SK-N-SH (cell line): ENCODE measurements at places on chromosomes 5 and 9.

DNA sequence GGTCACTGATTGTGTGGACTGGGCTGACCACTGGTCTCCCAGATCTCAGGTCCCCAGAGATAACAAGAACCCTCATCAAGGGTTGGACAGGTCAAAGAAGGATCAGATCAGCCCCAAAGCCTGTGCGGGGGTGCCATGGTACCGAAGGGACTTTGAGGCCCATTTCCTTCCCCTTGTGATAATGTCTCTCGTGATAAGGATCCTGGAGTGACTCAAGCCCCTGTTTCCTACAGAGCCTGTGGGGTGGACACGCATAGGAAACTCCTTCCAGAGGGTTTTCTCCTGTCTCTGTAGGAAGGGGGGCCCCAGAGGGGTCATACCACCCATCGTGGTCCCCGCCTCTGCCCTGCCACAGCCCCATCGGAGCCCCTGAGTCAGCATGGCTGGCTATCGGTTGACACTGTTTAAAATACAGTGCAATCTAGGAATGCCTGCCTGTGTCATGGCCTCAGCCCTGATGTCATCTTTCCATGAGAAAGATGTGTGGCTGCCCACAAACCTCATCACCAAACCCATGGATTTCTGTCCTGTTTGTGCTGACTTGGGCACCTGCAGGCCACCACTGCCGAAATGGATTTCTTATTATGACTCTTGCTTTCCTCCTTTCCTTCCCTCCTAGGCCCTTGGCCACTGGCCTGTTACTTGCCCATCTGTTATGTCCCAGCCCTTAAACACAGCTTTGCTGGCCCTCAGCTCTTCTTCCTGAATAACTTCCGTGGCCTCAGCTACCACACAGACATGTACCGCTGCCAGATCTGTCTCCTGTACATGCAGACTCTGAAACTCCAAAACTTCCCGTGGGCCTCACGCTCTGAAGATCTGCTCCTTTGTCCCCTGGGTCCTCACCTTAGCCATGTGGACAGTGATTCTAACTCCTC, 2.9 kb upstream of the CSF2 start:
- H3K36me3 ChIP-seq, result no peaks in the 10 kb centered on the region
- no peak overlapping the region for H3K4me3 ChIP-seq
- no peak overlapping the region for H3K27ac ChIP-seq
- DNase-seq, result no peak

GRCh38 chr5:80142996-80143395, 107.8 kb downstream of the THBS4 start:
- no peaks in the 10 kb centered on the region for H3K36me3 ChIP-seq
- no peaks in the 10 kb centered on the region for H3K27me3 ChIP-seq
- no peak overlapping the region for H3K27ac ChIP-seq
- DNase-seq, result no peak

DNA sequence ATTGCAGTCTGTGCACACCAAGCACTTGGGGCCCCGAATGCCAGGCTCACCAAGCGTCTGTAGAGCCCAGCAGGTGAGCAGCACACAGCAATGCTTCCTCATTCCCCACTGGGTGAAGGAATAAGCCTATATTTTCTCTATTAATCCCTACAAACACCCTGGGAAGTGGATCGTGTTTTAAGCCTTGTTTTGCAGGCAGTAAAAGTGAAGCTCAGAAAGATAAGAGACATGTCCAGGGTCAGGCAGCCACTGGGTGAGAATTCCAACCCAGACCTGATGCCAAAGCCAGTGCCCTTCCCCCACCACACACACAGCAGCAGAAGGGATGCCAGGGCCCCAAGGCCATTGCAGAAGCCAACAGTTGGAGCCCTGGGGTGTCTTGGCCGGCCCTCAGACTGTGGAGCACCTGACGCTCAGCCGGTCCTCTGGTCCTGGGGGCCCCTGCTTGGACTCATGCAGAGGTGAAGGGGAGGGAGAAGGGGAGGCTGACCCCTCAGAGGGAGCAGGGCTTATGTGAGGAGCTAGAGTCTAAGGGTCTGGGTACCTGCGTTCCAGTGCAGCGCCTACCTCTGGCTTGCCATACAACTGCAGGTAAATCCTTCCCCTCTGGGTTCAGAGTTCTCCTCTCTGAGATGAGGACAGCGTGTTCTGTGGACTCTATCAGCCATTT, 26.3 kb upstream of the SYNPO start:
- peaks cover 10% of the 10 kb centered on the region for H3K36me3 ChIP-seq
- H3K27me3 ChIP-seq, result no peaks in the 10 kb centered on the region
- no peak for DNase-seq

- no peak overlapping the region for H3K27ac ChIP-seq
- DNase-seq, result no peak
- H3K4me3 ChIP-seq, result no peak overlapping the region
- no peaks in the 10 kb centered on the region for H3K27me3 ChIP-seq
- no peaks in the 10 kb centered on the region for H3K36me3 ChIP-seq
Observed at GRCh38 chr9:75950998-75951397, 60.5 kb downstream of the PCSK5 start.
